ENCODE measurements at places on chromosomes 5 and 9.

DNA sequence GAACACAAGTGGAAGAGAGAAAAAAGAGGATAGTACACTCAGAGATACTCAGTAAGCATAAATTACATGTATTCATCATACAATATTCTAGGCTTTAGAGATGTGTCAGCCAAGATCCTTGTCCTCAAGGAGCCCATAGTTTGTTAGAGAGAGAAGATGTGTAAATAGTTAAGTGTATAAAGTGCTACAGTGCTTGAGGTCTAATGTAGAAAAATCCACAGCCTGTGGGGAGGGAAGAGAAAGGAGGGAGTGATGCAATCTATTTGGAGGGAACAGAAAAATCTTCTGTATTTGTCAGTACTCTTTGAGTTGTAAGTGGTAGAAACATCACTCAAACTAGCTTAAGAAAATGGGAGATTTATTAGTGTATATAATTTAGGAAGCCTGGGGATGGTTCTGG lies 81.9 kb downstream of the PALM2AKAP2 start:
- no peak for DNase-seq

DNA sequence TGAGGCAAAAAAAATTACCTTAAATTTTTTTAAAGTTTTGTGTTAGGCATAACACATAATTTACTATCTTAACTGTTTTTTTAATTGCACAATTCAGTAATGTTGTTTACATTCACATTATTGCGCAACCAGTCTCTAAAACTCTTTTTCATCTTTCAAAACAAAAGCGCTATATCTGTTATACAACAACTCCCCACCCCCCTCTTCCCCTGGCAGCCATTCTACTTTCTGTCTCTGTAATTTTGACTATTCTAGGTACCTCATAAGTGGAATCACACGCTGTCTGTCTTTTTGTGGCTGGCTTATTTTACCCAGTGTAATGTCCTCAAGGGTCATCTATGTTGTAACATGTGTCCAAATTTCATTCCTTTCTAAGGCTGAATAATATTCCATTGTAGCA lies 241.5 kb upstream of the DMRT1 start:
- no peak for DNase-seq

- no peak for DNase-seq
These were observed 25.0 kb upstream of the PALM2AKAP2 start for GRCh38 chr9:109755040-109755439.

GRCh38 chr9:136640171-136641111 lies 22.3 kb upstream of the EGFL7 start:
- DNase-seq = no peak

DNA sequence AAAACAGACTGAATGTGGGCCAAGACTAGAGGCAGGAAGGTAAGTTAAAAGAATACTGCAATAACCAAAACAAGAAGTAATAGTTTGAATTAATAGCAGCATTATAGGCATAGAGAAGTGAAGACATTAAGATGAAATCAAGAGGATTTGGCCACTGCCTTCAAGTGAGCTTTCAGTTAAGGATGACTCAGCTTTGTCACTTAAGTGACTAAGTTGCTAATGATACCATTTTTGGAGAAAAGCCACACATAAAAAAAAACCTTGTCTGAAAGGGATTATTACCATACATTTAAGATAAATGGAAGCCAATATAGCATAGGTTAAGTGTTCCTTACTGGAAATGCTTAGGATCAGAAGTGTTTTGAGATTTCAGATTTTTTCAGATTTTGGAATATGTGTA lies 57.0 kb downstream of the ECPAS start:
- DNase-seq = no peak

GRCh38 chr9:106757514-106757913 lies 105.5 kb upstream of the ZNF462 start:
- DNase-seq = no peak

DNA sequence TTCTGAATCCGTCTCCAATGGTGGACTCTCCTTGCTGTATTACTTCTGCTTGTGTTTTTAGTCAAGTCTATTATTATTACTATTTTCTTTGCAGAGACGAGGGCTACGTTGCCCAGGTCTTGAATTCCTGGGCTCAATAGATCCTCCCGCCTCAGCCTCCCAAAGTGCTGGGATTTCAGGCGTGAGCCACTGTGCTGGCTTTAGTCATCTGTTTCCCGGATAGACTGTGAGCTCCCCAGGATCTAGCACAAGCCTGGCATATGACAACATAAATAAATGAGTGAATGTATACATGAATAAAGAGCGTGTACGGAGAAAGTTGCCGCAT lies 439 bp upstream of the DDX46 start:
- no peak for DNase-seq

DNA sequence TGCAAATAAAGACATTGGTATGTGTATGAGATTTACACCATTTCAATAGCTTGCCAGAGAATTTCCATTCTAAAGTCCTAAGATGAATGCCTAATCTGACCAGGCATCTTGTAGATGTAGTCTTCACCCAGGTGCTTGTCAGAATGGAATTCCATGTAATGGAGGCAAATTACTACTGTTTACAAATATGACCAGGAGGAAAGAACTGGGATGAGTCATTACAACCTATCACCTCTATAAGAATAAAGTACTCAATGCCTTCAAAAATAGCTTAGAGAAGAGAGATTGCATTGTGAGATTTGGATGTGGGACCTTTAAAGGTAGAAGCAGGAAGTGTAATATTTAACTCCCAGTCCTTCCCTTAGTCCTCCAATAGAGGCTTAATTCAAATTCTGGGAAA lies 507.0 kb upstream of the PTGER4 start:
- DNase-seq = no peak

DNA sequence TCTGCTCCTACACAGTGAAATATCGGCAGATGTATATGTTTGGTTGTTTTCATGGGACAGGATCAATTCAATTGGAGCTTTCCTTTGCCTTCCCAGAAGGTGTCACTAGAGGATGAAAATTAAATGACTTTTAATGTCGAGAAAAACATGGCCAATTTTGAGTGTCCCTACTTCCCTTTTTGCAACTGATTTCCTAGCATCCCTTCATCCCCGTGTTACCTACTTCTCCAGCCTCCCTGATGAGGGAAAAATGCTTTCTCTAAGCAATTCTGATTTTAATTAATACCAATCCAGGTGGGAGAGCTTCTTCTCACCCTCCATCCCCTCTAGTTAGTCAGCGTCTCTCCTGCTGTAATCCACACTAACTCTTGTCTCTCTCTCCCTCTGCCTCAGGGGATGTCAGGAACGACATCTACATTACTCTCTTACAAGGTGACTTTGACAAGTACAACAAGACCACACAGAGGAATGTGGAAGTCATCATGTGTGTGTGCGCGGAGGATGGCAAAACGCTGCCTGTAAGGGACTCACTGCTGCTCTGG lies 64.9 kb downstream of the DOCK2 start:
- DNase-seq = no peak

DNA sequence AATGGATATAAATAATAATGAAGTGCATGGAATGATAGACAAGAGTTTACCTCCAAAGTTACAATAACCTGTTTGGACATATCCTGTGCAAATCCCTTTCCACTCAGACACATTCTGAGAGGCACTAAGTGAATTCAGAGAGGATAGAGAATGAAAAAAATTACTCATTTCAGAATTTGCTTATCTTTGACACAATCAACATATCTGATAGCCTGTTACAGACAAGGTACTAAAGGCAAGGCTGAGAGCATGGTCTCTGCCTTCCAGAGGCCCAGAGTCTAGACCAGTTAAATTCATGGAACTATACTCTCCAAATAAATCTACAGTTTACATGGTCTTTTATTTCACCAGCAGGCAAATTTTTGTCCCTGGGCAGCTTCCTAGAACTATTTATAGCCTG lies 371.8 kb upstream of the PTGER4 start:
- DNase-seq = no peak

GRCh38 chr9:122040561-122041242 lies 52.4 kb downstream of the TTLL11 start:
- no peak for DNase-seq

DNA sequence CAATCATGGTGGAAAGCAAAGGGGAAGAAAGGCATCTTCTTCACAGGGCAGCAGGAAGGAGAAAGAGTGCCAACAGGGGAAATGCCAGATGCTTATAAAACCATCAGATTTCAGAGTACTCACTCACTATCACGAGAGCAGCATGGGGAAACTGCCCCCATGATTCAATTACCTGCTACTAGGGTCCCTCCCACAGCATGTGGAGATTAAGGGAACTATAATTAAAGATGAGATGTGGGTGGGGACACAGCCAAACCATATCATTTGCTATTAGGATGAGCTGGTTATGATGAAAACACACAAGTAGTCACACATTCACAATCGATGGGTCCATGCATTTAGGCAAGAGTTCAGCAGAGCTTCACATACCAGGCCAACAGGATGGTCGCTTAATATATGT lies 469.0 kb downstream of the PDE4D start:
- DNase-seq = no peak

GRCh38 chr9:118281772-118282171 lies 577.6 kb downstream of the TLR4 start:
- peak; percentile 63 for DNase-seq

GRCh38 chr5:56085193-56085592 lies 90.4 kb upstream of the IL6ST start:
- no peak for DNase-seq

DNA sequence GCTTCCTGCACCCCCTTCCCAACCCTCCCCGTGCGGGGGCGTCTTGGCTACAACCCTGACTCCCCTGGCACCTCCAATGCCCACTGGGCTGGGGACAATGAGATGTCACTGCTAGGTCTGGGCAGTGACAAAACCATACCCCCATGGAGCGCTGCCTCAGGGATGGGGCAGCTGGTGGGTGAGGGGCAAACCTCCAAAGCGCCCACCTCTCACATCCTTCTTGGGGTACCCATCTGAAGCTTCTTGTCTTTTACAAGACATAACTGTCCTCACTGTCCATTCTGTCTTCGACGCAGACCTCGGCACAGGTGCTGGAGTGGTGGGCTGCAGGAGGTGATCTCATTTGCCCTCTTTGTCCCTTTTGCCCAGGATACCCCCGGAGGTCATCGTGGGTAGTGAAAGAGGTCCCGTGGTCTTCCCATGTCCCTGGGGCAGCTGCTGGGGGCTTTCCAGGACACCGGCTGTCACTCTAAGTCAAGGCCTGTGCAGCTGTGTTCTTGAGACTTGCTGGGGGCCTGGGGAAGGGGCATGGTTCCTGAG lies 27.8 kb upstream of the CSF1R start:
- DNase-seq = no peak

GRCh38 chr9:16551692-16552091 lies 318.8 kb downstream of the BNC2 start:
- DNase-seq = no peak

GRCh38 chr9:92634712-92635605 lies 35.0 kb downstream of the IPPK start:
- DNase-seq = peak; percentile 77

DNA sequence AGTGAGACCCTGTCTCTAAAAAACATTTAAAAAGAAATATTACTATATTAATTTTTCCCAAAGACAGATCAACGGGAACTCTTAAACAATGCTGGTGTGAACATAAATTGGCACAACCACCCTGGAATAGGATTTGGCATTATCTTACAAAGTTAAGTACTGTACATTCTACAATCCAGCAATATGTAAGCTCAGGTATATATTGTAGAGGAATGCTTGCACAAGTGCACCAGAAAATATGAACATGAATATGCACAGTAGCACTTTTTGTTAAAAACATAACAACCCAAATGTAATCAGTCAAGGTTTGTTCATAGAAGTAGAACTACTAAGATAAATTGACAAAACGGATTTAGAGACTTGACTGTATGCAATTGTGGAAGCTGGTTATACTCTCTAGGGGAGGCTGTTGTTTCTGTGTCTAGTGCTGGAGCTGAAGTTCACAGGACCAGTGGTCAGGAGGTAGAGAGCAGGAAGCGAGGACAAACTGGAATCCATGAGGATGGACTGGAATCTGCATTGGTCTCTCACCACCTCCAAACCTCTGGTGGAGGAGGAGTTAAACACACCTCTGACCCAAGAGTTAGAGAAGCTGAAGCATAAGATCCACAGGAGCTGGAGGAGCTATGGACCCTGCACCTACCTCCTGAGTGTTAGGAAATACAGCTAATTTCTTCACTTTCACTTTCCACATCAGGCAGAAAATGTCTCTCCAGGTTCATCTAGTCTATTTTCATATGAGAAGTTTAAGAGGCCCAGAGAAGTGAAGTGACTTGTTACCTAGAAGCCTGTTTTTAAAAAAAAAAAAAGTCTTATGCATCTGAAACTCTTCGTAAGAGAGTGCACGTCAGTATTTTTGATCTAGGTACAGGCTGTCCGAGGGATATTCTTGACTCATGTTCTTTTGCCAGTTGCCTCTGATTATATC lies 20.3 kb upstream of the RIC1 start:
- DNase-seq = no peak

GRCh38 chr5:119016125-119016774 lies 27.9 kb upstream of the DTWD2 start:
- DNase-seq = no peak

DNA sequence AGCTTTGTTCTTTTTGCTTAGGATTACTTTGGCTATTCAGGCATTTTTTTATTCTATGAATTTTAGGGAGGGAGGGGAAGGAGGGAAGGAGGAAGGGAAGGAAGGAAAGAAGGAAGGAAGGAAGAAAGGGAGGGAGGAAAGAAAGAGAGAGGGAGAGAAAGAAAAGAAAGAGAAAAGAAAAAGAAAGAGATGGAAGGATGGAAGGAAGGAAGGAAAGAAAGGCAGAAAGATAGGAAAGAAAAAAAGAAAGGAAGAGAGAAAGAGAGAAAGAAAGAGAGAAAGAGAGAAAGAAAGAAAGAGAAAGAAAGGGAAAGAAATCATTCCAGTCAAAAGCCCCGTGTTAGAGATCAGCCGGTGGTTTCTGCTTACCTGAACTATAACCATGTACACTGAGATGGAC lies 20.8 kb upstream of the NKD2 start:
- no peak for DNase-seq

GRCh38 chr9:133347515-133347984 lies 381 bp downstream of the MED22 start:
- peak; percentile 74 for DNase-seq

- no peak for DNase-seq
These were observed 50.8 kb downstream of the RBM27 start for GRCh38 chr5:146254223-146254622.

DNA sequence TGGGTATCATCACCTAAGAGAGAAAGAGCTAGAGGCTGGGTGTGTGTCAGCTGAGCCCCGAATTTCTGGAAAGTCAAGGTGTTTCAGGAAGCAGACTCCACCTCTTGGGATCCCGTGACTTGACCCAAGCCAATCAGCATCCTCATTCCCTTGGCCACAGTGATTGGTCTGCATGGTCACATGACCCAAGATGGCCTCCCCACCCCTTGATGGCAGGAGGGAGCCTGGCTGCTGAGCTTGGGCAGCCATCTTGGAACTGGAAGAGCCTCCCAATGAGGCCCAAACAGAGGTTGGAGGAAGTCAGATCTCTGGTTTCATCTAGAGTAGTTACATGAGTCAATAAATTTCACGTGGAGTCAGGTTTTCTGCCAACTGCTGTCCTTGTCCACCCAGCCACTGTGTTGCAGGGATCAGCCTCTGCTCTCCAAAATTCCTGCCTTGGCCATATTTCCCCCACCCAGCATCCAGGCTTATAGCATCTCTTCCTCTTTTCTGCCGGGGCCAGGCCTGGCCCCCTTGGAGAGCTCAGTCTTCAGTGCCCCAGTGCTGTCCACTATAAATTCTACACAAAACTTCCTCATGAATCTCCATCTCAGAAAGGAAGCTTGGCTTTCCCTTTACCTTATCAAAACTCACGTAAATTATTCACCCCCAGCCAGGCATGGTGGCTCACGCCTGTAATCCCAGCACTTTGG lies 17.2 kb upstream of the SUSD3 start:
- DNase-seq = no peak
